Aorta (tissue), 5 donors: ENCODE measurements at places on chromosomes 12 and 14. TPM values are rescaled to one million over a fixed set of nuclear protein-coding genes. Genes with fewer than 3 reads are reported as not detected.
A peak's percentile ranks its signal among the peaks of the same experiment; 100 is the strongest.

DNA sequence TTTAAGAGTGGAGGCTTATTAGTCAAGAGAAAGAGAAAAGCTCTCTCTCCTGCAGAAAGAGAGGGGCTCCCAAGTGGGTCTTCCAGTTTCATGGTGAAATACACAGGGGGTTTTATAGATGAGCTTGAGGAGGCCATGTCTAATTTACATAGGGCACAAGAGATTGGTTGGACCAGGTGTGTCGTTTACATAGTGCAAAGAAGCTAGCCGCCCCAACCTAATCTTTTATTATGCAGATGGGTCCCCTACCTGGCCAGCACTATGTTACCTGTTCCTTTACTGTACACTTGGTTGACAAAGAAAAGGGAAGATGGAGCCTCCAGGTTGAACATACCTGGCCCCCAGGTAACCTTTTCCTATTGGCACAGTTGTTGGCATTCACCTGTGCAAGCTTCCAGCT, 195.0 kb downstream of the PIK3C2G start:
- DNase-seq, result no peak

DNA sequence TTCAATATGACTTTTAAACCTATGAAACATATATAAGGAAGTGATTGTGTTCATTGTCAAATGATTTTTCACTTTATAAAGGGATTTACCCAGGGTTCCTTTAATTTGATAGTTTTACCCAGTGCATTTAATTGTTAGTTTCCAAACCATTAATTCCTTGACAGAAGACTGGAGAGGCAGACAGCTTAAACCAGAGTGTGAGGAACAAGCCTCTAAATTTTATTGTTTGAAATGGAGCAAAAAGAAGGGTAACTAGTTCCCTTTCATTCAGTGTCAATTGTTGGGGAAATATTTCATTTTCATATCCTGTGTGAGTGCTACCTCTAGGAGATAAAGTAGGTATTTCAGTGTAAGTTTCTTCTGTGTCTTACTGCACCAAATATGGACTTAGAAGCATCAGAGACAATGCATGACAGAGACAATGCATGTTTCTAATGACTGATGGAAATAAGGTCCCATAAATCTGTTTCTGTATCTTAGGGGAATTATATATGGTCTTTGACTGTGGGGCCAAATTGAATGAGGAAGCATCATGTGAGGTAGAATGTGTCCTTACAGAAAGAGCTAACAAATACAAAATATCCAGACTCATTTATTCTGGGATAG, 120.5 kb downstream of the TMTC2 start:
- DNase-seq, result no peak

DNA sequence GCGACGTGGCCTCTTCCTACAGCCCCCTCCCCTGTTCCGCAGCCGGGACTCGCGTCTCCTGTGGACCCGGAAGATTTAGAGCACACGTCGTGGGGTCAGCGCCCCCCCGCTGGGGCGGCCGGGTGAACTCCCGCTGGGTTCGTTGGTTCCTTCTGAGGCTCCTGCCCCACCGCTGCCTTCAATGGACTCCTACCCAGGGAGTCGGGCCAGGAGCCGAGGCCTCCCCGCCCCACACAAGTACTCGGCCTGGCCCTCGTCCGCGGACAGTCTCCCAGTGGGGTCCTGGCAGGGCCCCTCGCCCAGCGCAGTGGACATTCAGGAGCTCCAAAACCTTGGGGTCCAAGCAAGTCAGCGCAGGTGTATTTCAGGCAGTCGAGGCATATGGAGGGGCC, 1.2 kb downstream of the MMP17 start:
- DNase-seq, result peak; percentile 78

GRCh38 chr14:57889245-57889644, 23.4 kb upstream of the SLC35F4 start:
- DNase-seq, result peak; percentile 86

TCL1B gene
- not detected for polyA plus RNA-seq

RNU4-1 gene
- polyA plus RNA-seq, result not detected

VDR gene
- 2.2 TPM for polyA plus RNA-seq

DNA sequence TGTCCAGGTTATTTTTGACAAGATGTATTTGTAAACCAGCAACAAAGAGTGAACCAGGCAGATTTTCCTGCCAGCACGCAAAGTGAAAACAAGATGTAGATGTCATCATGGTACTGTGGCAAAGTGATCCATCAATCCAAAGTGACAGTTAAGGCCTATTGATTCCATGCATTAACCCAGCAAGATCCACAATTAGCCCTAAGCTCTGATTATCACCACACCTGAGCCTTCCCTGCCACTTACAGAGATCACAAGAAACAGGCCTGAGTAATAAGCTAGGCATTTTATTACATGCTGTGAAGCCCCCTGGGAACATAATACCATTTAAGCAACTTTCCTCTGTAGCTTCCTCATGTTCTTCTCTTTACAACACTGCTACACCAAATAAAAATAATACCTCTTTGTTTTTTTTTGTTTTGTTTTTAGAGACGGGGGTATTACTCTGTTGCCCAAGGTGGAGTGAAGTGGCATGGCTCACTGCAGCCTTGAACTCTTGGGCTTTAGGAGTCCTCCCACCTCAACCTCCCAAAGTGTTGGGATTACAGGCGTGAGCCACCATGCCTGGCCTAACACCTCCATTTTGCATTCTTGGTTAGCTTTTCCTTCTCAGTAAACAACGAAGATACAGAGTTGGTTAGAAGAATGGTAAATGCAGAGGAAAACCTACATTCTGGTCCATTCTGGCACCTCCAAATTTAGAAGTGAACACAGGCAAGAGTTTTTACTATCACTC, 85.5 kb downstream of the STON2 start:
- DNase-seq, result no peak

- no peak for DNase-seq
Measured at GRCh38 chr12:41970744-41971143, 173.9 kb downstream of the GXYLT1 start.

DNA sequence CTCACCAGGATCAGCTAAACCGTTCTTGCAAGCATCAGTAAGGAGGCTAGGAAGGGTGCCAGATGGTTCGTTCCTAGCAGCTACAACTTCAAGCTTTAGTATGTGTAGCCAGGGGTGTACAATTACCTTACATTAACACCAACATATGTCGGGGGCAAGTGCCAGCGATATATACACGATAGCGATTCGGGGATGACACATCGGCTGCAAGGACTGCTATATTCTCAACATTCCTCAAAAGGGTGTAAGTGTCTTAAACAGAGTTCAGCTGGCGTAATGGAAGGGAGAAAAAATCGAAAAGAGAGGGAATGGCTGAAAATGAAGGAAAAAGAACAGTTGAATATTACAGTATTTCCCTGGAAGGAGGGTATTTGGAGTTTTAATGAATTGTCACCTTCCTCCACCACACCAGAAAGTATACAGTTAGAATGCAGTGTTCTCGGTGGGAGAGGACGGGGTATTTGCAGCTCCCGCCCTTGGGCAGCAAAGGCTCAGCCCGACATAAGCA, 545 bp downstream of the LIMA1 start:
- no peak for DNase-seq

HOMEZ gene
- polyA plus RNA-seq, result 2.9 TPM

NTN4 gene
- 68.9 TPM for polyA plus RNA-seq

GPR84 gene
- 0.38 TPM for polyA plus RNA-seq

PLEKHH1 gene
- polyA plus RNA-seq, result 0.59 TPM

KRT6C gene
- 0.25 TPM for polyA plus RNA-seq

KRT78 gene
- polyA plus RNA-seq, result 2.0 TPM

C12orf50 gene
- not detected for polyA plus RNA-seq

- DNase-seq, result no peak
Measured at GRCh38 chr12:124727922-124728321, 135.7 kb downstream of the SCARB1 start.

DNA sequence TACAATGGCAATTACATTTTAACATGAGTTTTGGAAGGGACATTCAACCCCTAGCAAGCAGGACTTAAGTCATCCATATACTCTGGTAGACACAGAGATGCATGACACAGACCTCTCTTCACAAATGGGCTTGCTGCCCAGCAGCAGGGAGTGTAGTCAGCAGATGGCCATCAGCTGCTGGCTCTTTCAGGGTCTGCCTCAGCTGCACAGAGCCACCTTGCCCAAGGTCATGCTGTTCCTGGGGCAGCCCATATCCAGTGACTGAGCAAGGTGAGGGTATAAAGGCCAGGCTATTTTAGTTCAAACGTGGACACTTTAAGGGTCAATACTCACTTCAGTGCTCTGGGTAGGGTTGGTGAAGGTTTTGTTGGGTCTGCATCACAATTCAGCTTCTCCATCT, 58.3 kb upstream of the JDP2 start:
- DNase-seq, result no peak

- DNase-seq, result no peak
Measured at GRCh38 chr12:109813810-109814416, 19.3 kb downstream of the TRPV4 start.

GRCh38 chr14:21525962-21526671, at the start of gene SALL2:
Gene SALL2 (minus strand): TSS chr14:21526346. CDS start chr14:21526127, 219 bp downstream.
- DNase-seq, result peak; percentile 83

DNA sequence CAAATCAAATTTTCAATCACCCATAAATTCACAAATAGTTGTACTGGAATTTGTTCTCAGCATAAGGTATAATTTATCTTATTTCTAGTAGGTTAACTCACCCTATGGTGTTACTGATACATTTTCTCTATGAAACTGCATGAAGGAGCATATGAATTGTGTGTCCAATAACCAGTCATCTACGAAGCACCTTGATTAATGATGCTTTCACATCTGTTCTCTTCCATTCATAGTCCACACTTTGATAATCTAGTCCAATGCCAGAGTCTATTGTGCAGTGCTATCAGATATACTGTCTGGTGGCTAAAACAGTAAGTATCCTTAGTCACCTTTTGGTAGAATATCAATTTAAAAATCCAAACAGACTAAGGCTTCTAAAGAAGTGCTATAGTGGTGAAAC, 876.0 kb downstream of the RPS29 start:
- no peak for DNase-seq

- DNase-seq, result no peak
Measured at GRCh38 chr12:124039276-124039675, 66.3 kb downstream of the ZNF664 start.

GRCh38 chr12:95380997-95381786, 92.8 kb upstream of the METAP2 start:
- no peak for DNase-seq

DNA sequence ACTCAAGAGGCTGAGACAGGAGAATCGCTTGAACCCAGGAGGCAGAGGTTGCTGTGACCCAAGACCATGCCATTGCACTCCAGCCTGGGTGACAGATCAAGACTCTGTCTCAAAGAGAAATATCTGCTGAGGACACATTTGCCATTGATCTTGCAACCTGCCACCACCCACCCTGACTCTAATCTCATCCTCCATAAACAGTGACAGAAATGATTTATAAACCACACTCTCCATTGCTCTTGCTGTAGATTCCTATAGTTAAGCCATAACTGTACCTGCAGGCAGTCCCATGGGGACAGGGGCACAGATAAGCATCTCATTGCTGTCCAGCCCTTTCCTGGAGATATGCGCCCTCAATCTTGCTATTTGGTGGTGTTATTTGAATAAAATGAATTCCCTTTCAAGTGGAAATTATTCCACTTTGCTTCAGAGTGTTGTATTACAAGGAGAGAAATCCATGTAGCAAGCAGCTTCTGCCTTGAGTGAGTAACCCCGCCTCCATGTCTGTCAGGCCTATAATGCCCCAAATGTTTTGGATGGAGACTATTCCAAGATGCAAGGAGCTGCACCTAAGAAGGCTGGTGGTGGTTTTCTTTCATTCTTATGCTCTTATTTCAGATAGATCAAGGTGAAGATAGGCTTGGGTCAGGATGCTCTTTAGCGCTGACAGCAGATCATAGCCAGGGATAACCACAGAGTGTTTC, 3.0 kb upstream of the ZDHHC22 start:
- DNase-seq, result no peak

PDE3A gene
- polyA plus RNA-seq, result 7.4 TPM

TAS2R42 gene
- not detected for polyA plus RNA-seq

- DNase-seq, result no peak
Measured at GRCh38 chr12:19665121-19665900, 226.0 kb downstream of the AEBP2 start.

DNA sequence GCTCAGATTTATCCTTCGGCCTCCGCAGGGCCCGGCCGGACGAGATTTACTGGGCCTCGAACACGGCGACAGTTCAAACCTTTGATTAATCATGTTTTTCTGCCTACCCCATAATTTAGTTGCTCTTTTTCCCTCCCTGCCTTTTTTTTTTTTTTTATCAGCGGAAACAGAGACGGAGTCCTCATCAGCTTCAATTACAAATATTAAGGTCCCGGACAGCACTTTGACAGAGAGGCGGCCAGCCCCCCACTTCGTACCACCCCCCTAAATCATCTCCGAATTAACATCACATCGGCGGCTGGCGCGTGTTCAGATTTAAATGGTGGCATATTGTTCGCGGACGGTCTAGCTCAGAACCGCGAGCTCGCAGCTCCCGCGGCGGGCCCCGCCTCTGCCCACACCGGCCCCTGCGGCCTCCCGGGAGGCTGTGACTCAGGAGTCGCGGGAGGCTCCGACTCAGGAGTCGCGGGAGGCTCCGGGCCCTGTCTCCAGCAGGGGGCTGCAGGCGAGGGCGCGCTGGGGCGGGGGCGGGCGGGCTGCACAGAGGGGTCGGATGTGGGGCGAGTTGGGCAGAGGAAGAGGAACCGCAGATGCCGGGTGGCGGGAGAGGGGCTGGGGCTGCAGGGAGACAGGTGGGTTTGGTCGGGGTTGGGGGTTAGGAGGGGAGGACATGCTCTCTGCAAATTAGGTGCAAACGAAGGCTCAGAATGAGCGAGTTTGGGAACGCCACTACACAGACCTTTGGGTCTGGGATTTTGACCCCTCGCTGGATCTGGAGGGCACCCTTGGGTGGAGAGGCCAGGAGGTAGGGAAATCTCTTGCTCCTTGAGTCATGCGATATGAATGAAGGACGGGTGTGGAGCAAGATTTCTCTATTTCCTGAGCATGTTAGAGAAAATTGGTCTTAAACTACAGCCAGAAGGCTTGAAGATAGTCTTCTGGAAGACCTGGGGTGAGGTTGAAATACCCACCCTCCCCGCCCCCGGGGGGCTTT, 19.6 kb upstream of the ATP5MC2 start:
- peak; percentile 84 for DNase-seq

RNASE3 gene
- not detected for polyA plus RNA-seq

MYO1H gene
- not detected for polyA plus RNA-seq

SYNE2 gene
- 30.2 TPM for polyA plus RNA-seq

PIK3C2G gene
- 0.63 TPM for polyA plus RNA-seq

- peak; percentile 81 for DNase-seq
Measured at GRCh38 chr12:106112145-106112821, 26.5 kb downstream of the NUAK1 start.

- DNase-seq, result no peak
Measured at GRCh38 chr12:129791396-129791795, 112.4 kb downstream of the TMEM132D start.

C14orf93 gene
- 8.8 TPM for polyA plus RNA-seq

GRCh38 chr14:95901054-95901453, 24.4 kb downstream of the TUNAR start:
- no peak for DNase-seq

- DNase-seq, result no peak
Measured at GRCh38 chr14:30240018-30240417, 312.4 kb upstream of the PRKD1 start.

DNA sequence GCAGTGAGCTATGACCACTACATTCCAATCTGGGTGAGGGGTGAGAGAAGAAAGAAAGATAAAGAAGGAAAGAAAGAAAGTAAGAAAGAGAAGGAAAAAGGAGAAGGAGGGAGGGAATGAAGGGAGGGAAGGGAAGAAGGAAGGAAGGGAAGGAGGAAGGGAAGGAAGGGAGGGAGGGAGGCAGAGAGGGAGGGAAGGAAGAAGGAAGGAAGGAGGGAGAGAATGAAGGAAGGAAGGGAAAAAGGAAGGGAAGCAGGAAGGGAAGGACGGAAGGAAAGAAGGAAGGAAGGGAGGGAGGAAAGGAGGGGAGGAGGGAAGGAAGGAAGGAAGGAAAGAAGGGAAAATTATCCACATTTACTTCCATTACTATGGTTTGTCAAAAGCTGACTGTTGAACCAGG, 39.4 kb upstream of the HOXC13 start:
- DNase-seq, result no peak
